ENCODE measurements at places on chromosomes 6 and 20. TPM values are rescaled to one million over a fixed set of nuclear protein-coding genes. Genes with fewer than 3 reads are reported as not detected.

The CCN6 gene
- not detected for total RNA-seq

- DNase-seq: peak; percentile 23
Observed at GRCh38 chr20:18541741-18542140, 25.5 kb upstream of the SMIM26 start.

GRCh38 chr6:53240761-53241160, 92.1 kb upstream of the GCM1 start:
- no peak for DNase-seq

- DNase-seq: peak; percentile 14
Observed at GRCh38 chr6:3534599-3534998, 77.7 kb upstream of the SLC22A23 start.

The KHDC1 gene
- total RNA-seq: 5.1 TPM

The ARFGEF3 gene
- under 0.01 TPM for total RNA-seq

DNA sequence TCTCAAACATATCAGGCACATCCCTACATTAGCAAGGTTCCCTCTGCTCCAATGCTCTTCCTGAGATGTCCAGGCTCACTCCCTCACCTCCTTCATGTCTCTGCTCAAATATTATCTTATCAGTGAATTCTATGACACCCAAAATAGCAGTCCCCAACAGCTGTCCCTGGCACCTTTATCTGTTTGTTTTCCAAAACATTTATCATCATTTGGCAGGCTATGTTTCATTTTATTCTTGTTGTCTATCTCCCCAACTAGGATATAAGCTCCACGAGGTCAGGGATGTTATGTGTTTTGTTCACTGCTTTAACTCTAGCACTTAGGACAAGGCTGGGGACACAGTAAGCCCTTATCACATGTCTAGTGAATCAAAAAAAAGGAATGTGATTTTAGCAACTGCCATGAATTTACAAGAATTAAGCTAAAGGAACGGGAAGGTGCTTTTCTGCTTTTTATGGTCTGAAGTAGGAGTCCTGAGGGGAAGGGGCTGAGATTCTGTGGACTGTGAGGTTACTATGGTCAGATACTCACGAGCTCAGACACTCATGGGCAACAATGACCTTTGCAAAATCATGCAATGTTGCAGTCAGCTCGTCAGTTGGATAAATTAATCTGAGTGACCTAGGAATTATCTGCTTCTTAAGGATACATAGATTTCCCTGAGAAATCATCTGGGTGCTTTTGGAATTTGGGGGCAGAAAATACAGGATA, 1.9 kb upstream of the IL22RA2 start:
- DNase-seq: no peak

The CTAGE9 gene
- total RNA-seq: not detected

DNA sequence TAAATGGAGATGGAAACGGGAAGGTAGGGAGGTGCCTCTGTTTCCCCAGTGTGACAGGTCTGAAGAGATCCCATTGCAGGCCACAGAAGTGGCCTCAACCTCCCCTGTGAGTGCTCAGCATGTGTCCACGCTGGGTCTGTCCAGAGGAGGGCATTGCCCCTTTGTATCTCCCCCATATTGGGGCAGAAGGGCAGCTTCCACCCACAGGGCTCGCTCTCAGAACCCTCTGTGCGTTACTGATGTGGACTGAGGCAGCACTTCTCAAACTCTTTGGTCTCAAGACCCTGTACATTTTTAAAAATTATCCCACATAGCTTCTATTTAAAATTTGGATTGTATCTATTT, 22.0 kb downstream of the ARFGEF3 start:
- no peak for DNase-seq

DNA sequence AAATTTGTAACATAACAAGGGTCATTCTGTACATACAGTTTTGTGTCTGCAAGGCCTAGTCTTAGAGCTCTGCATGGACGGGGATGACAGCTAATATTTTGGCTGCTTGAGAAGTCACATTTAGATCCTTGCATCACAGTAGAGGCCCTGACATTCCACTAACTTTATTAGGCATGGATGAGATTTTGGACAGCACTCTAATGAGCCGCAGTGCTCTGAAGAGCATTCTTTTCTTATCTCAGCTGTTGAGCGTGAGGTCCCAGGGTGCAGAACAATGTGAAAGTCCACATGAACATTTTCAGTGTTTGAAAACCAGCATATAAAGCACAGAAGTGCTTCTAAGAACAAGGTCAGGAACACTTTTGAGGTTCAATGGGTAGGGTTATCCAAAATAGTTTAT, 58.9 kb downstream of the IPCEF1 start:
- no peak for DNase-seq

The SMLR1 gene
- total RNA-seq: not detected

The HLA-DOB gene
- 0.26 TPM for total RNA-seq

The NHLRC1 gene
- total RNA-seq: 3.1 TPM

- DNase-seq: no peak
Observed at GRCh38 chr6:44229376-44230033, 6.1 kb downstream of the SLC29A1 start.

The LST1 gene
- not detected for total RNA-seq

The NKAPL gene
- 3.3 TPM for total RNA-seq

GRCh38 chr6:96990462-96990861, 65.9 kb downstream of the KLHL32 start:
- no peak for DNase-seq

The RGS17 gene
- 5.9 TPM for total RNA-seq

The CCR6 gene
- total RNA-seq: not detected

The PLN gene
- total RNA-seq: 2.0 TPM

The SLC22A2 gene
- total RNA-seq: not detected

DNA sequence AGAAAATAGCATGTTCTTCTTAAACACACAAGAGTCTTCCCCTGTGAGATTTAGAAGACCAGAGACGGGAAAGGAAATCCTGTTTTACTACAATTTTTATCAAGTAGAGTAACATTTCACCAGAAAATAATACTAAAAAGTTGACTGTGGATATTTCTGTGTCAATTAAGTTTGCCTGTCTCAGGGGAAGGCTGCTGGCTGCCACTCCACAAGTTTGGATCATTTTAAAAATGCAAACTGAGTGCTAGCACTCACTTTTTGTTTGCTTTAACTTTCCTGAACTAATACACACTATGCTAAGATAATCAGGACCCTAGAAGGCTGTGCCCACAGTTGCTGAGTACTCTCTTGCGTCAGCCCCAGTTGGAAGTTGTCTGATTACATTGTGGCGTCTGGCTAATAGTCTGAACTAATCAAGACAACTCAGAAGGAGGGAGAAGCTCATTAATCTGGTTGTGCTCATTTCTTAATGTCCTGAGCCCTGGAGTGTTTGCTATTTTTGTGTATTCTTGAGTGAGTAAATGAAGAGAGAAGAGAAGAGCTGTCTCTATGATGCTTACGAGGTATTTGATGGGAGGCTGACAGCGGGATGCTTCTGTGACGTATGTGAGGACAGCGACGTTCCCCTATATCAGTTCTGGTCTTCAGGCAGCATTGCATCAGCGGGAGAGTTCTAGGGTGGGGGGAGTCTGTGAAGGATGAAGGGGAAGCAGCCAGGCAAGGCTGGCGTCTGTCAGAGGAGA, 664.2 kb downstream of the QKI start:
- no peak for DNase-seq

DNA sequence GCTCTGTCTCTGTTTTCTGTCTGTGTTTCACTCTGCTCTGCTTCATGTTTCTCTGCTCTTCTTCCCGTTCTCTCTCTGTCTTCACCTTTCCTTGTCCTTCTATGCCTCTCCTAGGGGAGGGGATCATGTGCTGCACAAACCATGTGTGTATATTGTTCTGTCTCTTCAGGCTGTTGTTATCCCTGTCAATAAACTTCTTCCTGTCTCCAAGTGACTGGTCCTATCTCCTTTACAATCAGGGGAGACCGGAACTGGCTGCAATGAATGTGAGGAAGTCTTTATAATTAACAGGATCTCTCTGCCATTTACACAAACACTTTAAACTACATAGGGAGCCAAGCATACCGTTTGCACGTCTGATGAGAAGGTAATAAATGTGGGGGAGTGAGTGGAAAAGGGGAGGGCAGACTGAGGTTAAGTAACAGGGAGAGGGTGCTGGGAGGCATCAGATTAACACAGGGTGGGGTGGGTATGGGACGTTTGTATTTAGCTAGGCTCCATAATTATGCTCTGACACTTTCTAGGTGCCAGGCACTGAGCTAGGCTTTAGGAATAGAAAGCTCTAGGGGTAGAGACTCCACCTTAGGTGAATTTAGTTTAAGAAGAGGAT, 626.1 kb downstream of the DHX35 start:
- no peak for DNase-seq

The TRIM31 gene
- total RNA-seq: not detected

- DNase-seq: peak; percentile 81
Observed at GRCh38 chr20:41330343-41330720, 10.3 kb upstream of the LPIN3 start.

DNA sequence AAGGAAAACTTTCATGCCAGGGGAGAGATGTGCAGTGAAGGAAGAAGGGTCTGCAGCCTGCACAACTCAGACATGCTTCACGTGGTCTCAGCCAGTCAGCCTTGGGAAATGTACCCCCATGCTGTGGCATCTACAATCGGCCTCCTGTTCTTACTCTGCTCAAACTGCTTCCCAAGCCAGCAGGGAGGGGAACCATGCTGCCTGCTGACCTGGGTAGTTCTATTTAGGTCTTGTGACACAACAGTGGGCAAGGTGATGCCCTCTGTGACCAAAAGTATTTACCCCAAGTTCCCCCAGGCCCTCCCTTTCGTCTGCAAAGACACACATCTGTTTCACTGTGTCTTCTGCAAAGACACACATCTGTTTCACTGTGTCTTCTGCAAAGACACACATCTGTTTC, 106.9 kb downstream of the SLC23A2 start:
- DNase-seq: no peak
